CD4-positive, alpha-beta T cell treated with Interleukin-1 beta for 1 hour (primary cell): ENCODE measurements at places on chromosomes 11 and 22.

DNA sequence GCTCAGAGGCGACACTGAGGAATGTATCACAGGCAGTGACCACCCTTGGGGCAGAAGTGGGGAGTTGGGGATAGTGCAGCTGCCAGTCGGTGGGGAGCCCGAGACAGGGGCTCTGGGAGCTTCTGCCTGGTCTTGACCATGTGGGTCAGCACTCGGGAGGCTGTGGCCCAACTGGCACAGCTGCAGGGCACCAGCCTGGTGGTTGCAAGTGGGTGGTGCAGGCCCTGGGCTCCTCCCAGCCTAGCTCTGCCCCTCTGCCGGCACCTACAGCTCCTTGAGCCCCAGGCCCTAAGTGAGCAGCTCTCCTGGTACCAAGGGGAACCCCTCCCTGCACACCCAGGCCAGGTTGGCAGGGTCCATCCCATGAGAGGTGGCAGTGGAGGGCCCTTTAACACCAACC, 12.6 kb upstream of the RASL10A start:
- no peak for DNase-seq

DNA sequence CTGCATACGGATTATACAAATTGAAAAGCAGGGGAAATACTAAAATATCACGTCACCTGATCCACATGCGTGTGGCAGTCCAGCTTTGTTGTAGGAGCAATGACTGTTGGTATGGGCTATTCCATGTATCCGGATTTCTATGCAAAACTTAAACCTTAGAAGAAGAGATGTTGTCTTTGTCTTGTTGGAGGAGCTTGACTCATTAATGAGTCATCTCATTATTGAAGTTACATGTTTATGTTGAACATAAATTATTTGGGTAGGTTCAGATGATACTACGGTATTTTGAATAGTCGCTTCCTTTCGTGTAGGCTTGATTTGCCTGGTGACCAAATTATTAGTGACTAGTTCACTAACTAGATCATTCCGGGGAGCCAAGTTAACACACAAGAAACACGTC, 806 bp upstream of the SAAL1 start:
- DNase-seq: no peak

- DNase-seq: no peak
These were observed 6.8 kb upstream of the HEPACAM start for GRCh38 chr11:124942466-124943253.

GRCh38 chr11:125516245-125516644, 20.2 kb upstream of the FEZ1 start:
- DNase-seq: no peak

- no peak for DNase-seq
These were observed at the start of gene BDNF for GRCh38 chr11:27700351-27701301. BDNF (minus strand) TSS chr11:27700455; CDS start chr11:27658564, 41,891 bp downstream.

- DNase-seq: no peak
These were observed 6.5 kb downstream of the TMEM258 start for GRCh38 chr11:61785837-61786402.

DNA sequence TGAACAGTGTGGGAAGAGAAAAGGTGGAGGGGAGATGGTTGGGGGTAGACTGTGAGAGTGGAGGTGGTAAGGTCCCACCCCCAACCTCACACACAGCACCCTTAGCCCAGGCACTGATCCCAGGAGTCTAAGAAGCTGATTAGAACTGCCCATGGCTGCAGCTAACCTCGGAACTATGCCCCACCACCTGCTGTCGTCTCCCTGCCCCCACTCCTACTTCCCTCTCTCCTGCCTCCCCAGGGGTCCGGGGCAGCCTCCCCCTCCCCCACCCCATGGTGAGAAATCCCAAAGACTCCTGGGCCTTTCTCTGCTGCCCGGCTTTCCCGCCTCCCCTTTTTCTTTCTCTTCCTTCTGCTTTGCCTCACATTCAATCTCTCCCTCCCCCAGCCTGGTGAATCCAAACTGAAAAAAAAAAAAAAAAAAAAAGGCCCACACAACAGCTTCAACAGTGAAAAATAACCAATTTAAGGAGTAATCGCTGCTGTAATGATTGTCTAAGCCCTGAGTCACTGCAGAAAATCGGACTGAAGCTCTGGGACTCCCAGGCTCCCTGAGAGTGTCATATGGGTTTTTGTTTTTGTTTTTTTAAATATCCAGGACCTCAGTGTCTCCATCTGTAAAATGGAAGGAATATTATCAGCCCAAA, 9.6 kb upstream of the TP53I11 start:
- DNase-seq: no peak

DNA sequence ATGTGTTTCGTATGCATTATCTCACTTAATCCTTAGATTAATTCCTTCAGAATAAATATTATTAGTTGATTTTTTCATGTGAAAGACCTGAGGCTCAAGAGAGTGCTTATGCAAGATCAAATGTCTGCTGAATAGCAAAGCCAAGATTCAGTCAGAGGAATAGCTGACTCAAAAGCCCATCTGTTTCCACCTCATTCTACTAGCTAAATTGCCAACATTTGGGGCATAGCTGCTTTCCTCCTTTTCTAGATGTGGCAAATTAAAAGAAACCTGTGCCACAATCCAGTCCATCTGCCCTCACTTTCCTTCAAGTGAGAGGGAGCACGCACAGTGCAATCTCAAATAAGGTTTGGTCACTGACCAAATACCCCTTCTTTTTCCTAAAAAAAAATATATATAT, 121.1 kb downstream of the PAX6 start:
- no peak for DNase-seq

DNA sequence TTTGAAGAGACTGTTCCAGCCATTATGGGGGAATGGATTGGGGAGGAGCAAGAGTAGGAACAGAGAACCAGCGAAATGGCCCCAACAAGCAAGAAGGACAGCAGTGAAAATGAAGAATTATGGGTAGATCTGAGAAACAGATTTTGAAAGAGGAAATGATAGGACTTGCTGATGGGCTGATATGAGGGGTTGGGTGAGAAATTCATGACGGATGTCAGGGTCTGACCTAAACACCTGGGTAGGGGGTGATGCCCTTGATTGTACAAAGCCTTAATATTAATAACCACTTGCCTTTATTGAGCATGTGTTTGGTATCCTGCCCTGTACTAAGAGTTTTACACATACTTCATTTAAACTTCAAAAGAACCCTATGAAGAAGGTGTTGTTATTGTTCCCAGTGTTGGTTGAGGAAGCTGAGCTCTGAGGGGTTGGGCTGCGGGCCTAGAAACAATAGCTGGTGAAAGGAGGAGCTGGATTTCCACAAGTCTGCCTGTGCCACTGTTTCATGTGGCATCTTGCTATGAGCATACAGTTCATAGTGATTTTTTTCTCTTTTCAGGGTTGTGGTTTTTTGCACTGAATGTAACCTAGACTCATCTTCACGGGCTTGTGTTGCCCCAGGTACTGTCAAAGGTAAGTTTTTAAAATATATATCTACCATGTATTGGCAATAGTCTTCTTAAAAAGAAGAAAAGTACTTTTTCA, 61.1 kb upstream of the TNRC6B start:
- DNase-seq: peak; percentile 56

DNA sequence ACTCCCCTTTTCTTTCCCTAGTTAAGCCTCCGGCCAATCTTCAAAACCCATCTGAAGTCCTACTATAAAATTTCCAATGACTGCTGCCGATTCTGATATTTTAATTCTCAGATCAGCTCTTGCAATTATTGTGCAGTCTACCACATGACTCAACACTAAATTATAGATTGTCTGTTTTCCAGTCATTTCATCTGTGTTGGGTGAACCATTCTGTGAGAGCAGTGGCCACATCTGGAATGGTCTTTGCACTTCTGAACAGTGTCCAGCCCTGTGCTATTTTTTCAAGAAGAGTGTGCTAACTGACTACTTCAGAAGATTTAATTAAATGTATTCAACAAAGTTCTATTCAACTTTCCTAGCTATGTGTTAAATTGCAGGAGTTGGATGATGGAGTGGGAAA, 47.2 kb upstream of the MMP7 start:
- no peak for DNase-seq

DNA sequence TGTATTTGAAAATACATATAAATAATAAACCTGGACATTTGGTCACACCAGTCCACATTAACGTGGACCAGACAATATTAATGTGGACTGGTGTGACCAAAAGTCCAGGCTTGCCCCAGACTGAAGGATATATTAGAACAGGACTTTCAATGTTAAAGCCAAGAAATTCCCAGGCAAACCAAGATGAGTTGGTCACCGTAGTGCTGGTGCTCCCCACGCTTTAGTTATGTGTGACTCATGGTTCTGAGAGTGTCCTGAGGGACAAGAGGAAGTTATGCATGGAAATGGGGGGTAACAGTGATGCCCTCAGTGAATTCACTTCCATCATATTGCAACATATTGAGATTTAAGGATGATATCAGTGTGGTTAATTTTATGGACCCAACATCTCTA, 31.4 kb downstream of the POU2AF1 start:
- no peak for DNase-seq

GRCh38 chr22:41482319-41482935, 13.5 kb downstream of the ACO2 start:
- no peak for DNase-seq
